ENCODE measurements at places on chromosomes 5 and 9.
A peak's percentile ranks its signal among the peaks of the same experiment; 100 is the strongest.

DNA sequence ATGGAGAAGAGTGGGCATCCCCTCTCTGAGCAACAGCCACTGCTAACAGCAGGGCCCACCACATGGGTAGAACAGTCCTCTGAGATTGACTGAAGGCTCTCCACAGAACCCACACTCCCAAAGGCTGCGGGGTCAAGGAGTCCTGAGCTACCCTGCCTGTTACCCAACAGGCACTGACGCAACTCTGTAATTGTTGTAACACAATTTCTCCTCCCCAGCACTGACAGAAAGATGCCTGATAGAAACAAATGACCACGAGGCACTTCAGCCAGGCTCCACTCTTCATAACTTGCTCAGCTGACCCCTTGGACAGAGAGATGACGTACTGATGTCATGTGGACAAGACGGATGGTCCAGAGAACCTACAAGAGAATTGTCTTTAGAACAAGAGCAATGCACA is 220.7 kb downstream of the SPOCK1 start:
- no peak for DNase-seq

DNA sequence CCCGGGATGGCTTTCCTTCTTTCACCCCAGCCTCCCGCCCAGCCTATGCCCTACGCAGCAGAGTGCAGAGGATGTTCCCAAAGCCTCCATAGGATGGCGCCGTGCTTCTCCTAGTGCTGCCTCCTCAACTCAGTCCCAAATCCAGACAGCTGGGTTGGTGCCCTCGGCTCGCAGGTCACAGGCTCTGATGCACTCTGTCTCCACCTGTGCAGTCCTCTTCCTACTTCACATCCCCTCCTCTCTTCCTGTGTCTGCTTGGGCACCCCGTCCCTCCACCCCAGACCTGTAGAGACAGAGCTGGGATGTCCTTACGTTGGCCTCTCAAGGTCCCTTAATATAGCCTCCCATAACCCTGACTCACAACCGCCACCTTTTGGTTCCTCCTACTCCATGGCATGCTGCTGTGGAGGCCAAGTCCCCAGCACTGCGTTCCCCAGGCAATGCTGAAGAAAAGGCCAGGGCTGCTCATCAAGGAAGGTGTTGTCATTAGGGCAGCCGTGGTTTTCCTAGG is 314.4 kb downstream of the GADD45G start:
- DNase-seq: peak; percentile 60

DNA sequence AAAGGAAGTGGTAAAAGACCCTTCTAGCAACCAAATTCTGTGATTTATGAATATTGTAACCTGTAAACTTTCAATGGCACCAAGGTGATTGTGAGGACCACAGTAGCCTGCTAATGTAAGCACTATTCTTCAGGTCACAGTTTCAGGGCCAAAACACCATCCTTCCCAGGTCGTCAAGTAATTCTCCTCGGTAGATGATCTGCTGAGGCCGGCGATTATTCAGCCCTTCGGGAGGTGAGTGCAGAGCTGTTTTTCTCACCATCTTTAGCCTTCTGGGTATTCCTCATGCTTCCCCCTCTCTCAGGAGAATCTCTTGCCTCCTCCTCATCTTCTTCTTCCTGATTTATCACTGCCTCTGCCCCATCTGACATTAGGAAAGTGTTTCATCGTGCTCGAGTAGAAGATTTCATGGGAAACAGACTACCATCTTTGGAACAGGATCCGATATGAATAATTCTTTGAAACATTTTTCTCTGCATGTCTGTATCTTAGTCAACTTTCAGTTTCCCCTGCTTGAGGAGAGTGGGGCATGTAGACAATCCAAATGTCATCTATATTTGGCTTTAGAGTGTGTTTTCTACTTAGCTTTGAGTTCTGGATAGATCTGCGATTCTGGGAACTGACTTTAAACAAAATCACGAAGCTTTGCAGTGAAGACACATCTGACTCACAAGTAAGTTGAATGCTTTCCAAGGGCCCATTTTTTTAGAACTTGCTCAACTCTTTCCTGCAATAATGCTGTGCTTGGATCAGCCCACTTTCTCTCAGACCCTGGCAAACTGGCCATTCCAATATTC is 173.9 kb downstream of the AOPEP start:
- DNase-seq: no peak

DNA sequence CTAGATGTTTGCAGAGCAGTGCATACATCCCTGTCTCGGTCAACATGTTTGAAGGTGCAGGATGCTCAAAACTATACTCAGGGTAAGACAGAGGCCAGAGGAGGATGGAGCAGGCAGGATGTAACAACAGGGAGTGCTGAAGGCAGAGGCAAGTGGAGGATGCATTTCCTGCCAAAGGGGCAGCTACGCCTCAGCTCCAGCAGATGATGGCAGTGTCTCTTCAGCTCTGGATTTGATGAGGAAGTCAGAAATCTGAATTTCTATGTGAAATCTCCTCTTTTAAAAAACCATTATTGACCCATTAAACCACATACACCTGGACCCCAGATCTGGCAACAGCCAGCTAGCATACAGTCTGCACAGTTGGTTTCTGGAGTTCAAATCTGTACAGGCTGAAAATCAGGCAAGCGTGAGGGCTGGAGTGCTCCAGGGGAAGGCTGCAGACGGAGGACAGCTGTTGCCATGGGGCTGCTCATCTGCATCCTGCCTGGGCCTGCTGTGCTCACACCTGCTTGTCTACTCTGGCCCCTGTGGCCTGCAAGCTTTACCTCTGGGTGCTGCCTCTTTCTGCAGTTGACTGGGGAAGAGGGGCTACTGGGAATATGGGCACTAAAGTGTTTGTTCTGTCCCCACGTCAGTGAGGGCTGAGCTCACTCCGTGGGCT is 152.9 kb upstream of the SLC28A3 start:
- no peak for DNase-seq

DNA sequence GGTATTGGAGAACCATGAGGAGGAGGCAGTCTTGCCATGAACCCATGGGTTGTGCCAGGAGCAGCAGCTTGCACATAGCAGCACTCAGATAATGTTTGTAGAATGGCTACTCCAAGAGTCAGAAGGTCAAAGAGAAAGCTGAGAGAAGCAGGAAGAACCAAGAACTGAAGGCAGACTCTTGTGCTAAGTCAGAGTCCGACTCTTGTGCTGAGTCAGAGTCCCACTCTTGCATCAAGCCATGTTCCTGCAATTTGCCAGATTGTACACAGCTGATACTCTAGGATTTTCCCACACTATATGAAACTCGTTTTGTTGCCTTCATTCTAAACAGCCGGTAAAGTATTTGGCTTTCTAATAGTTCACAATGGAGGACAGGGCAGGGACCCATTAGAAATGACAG is 26.2 kb upstream of the HSPA9 start:
- DNase-seq: peak; percentile 10

All from transverse colon (tissue), 4 donors.